NCI-H187 treated with DMSO at 0.1 percent for 48 hours (cell line): ENCODE measurements at places on chromosomes 12 and 14.
A peak's percentile ranks its signal among the peaks of the same experiment; 100 is the strongest.

DNA sequence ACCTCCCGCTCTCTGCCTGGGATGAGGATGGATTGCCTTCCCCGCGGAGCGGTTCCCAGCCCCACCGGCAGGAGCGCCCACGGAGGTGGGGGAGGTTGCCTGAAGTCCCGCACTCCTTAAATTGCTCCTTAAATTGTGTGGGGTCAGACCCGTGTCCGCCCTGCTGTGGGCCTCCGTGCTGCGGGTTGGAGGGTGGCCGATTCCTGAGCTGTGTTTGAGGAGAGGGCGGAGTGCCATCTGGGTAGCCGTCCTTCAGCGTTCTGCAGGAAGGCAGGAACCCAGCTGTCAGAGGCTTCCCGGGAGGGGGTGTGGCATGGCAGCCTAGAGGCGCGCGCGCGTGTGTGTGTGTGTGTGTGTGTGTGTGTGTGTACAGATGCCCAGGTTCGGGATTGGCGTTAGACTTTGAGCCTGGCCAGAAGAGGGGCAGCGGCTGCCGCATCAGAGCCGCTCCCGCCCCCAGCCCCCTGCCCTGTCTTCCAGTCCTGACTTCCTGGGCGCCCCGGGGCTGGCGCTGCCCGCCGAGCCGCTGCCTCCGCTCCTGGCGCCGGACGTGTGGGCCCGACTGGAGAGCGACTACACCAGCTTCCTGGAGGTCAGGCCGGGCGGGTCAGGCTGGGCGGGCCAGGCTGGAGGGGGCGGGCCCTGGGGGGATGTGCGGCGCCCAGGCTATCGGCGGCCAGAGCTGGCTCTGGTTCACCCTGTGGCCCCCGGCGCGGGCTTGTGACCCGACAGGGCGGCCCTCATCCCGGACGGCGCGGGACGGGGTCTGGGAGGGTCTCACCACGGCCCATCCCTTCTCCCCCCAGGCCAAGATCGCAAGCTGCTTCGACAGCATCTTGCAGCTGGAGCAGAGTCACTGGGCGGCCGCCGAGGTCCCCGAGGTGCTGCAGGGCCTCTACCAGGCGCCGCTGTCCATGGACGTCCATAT, 9.2 kb downstream of the EXOC3L4 start:
- peak; percentile 27 for DNase-seq

GRCh38 chr14:62626416-62626815, 418.8 kb downstream of the KCNH5 start:
- no peak for DNase-seq

- DNase-seq = no peak
Measured at GRCh38 chr12:61821381-61821780, 438.8 kb upstream of the USP15 start.

DNA sequence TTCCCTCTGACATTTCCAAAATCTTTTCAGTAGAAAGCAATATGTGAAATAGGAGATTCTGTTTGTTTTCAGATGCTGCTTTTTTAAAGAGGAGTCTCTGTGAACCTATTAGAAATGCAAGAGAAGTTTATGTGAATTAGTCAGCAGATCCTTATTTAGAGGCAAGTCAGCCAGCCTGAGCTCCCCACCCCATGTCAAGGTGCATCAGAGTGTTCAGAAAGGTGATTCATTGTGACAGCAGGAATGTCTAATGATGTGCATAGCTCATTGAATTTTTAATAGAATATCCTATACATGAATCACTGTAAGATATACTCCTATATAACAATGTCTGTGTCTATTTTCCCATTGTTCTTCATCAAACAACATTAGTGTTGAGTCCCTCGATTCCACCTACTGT, 1222.4 kb upstream of the USP15 start:
- no peak for DNase-seq

DNA sequence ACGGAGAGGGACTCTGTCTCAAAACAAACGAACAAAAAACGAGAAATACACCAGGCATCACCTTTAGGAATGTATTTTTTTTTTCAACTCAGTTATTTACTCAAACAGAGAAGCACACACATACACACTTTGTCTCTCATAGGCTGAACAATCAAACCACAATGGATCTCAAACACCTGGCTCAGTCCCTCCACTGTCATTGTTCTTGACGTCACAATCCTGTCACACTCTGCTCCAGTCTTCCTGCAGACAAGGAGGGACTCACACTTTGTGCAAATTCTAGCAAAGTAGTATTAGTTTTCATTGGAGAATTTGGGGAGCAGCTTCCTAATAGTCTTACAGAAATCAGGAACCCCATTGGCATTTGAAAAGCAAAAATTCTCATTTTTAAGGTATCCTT, 727.8 kb downstream of the BCL11B start:
- no peak for DNase-seq

- no peak for DNase-seq
Measured at GRCh38 chr14:73824536-73824935, 27.1 kb upstream of the PTGR2 start.

DNA sequence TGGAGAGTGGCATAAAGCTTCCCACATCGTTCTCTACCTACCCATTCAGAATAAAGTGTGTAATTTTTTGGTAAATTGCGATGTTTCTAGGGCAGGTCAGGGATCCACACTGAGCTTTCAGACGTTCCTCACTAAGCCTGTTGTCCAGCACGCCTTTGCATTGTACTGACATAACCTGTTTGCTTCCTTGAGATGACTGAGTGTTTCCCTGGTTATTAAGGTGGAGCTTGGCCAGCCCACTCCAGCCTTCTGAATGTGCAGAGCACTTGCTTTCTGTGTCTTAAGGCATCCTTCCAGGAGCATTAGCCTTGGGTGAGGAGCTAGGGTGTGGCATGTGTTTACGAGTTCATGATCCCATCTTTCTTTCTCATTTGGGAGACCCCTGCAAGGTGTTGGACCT, 96.4 kb downstream of the TMEM260 start:
- no peak for DNase-seq

- no peak for DNase-seq
Measured at GRCh38 chr12:716506-716905, 35.9 kb upstream of the WNK1 start.

GRCh38 chr12:66915306-66915904, 236.5 kb upstream of the GRIP1 start:
- DNase-seq = no peak

DNA sequence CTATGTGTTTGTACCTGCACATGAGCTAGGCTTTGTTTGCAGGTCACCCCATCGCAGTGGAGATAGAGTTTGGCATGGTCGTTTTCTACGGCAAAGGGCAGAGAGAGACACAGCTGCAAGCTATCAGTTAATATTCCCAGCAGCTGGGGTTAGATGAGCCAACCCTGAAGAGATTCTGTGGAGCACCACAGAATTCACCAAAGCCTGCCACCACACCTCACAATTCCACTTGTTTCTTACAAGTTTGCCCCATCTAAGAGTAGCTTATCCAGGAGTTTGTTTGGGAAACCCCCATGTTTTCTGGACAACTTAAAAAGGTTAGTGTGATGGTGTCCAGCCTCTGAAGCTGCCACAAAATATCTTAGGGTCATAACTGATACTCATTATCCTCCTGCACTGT, 20.0 kb upstream of the HIF1A start:
- no peak for DNase-seq

- no peak for DNase-seq
Measured at GRCh38 chr14:95370076-95370475, 50.4 kb upstream of the CLMN start.

DNA sequence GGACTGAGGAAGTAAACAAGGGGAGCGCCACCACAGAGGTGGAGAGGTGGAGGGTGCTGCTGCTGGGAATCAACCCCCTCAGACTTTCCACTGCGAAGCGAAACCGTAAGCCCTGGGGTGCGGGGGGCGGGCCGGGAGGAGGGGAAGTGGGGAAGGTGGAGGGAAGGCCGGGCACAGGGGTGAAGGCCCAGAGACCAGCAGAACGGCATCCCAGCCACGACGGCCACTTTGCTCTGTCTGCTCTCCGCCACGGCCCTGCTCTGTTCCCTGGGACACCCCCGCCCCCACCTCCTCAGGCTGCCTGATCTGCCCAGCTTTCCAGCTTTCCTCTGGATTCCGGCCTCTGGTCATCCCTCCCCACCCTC, at the start of gene LAG3:
LAG3 (plus strand) TSS at position 190 of the 365 bp plus-strand sequence. CDS start 333 bp downstream, outside the sequence.
- no peak for DNase-seq

- DNase-seq = no peak
Measured at GRCh38 chr12:20382117-20382516, 13.8 kb downstream of the PDE3A start.
